COR-L47 (cell line): ENCODE measurements at places on chromosomes 1 and 21.

DNA sequence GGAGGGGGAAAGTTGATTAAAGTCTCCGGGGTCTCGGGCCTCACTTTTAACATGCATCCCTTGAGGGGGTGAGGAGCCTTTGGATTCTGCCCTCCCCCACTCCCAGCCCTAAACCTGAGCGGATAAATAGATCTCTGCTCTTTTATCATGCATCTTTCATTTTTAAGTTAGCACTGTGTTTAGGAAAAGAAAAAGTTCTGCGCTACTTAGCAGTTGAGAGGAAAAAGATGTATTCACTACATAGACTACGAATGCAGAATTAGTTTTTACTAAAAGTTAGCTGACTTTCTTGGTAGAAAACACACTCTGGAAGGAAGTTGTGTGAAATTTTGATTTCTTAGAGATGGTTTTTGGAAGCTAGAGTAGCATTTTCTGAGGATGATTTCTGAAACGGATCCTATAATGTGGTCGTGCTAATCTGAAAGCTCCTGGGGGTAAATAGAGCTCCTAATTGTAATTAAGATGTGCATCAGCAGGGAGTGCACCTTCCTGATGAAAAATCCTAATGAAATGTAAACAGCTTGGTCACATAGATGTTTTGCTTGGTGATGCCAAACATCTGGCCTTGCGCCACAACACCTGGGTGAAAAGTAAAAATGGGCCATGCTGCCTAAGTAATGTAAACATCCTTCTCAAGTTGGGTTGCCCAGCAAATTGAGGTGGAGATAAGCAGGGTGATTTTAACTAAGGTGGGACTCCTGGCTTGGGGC, 1.8 kb downstream of the ROR1 start:
- DNase-seq = no peak

- DNase-seq = no peak
Observed at GRCh38 chr1:48619539-48619938, 147.5 kb upstream of the SPATA6 start.

DNA sequence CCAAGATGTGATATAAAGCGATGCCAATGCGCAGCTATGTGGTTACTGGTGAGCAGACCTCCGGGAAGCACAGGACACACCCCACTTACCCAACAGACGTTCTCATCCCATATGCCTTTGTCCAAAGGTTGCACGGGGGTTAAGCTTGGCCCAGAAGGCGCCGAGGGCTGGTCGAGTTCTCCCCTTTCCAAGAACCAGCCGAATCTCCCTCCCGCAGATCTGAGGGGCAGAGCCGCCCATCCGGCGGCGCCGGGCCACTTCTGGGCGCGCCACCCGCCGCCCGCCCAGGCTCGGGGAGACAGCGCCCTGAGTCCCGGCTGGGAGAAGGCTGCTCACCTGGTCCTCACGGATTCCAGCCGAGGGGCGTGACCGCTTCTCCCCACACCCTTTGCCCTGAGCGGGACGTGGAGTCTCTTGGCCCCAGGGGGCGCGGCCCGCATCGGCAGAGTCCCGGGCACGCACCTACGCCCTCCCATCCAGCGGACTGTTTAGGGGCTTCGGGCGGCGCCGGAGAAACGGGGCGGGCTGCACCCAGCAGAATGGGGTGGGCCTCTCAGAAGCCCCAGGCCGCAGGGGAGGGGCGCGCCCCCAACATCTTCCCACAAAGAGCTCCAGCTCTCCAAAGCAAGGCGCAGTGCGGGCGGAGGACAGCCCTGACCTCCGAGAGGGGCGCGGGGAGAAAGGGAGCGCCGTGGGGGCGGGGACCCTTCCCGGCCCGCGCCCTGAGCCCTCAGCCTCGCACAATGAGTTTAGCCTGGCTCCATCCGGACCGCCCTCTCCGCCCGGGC, 615 bp downstream of the GPR161 start:
- peak; percentile 5 for DNase-seq

- DNase-seq = no peak
Observed at GRCh38 chr1:216847397-216848036, 124.3 kb upstream of the ESRRG start.

DNA sequence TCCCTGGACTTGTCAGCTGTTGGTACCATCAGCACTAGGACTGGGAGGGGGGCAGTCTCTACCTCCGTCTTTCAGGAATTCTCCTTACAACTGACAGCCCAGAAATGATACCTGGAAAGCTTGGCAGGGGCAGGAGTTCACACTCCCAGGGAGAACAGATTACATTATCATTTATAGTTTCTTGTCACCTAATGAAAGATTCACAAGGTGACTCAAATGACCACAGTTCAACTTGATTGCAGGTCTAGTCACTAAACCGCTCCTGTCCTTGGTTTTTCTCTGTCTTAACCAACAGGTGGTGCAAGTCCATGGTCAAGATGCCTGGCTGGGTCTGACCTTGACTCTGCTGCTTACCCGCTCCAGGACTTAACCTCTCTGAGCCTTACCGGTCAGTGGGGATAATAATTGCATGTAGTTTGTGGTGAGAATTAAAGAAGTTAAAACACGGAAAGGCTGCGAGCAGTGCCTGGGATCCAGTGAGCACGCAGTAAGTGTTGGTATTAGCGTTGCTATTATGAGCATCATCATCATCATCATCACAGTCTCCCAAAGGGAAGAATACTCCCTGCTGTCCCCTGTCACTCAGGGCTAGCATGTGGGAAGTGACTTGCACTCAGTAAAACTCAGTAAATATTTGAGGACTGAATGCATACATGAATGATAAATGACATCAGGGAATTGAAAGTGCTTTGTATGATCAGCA, 125.3 kb upstream of the CD34 start:
- no peak for DNase-seq

GRCh38 chr1:159113596-159114433, 37.2 kb upstream of the AIM2 start:
- no peak for DNase-seq

- peak; percentile 65 for DNase-seq
Observed at GRCh38 chr1:157490467-157491165, 61.7 kb downstream of the FCRL5 start.

DNA sequence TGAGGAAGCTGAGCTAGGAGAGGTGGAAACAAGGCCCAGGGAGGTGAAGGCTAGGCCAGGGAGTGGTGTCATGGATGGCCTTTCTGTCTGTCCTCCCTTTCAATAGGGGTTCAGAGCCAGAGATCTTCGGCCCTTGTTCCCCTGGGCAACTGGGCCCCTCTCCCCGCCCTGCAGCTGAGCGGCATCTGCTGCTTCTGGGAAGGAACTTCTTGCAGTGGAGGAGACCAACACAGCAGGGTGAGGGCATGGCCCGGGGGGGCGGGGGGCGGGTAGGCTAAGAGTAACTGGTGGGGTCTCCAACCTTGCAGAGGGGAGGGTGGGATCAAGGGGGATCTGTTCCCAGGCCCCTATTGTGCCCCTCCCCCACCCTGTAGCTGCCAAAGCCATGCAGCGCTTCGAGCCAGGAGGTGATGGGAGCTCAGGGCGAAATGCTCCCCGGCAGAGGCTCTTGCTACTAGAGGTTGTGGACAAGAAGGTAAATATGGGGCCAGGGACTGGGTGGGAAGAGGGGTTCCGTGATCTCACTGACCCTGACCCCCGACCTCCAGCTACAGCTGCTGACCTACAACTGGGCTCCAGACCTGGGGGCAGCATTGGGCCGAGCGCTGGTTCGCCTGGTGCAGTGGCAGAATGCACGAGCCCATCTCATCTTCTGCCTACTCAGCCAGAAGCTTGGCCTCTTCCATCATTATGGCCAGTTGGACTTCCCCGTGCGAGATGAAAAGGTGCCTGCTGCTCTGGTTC, 11.7 kb downstream of the HYI start:
- no peak for DNase-seq

DNA sequence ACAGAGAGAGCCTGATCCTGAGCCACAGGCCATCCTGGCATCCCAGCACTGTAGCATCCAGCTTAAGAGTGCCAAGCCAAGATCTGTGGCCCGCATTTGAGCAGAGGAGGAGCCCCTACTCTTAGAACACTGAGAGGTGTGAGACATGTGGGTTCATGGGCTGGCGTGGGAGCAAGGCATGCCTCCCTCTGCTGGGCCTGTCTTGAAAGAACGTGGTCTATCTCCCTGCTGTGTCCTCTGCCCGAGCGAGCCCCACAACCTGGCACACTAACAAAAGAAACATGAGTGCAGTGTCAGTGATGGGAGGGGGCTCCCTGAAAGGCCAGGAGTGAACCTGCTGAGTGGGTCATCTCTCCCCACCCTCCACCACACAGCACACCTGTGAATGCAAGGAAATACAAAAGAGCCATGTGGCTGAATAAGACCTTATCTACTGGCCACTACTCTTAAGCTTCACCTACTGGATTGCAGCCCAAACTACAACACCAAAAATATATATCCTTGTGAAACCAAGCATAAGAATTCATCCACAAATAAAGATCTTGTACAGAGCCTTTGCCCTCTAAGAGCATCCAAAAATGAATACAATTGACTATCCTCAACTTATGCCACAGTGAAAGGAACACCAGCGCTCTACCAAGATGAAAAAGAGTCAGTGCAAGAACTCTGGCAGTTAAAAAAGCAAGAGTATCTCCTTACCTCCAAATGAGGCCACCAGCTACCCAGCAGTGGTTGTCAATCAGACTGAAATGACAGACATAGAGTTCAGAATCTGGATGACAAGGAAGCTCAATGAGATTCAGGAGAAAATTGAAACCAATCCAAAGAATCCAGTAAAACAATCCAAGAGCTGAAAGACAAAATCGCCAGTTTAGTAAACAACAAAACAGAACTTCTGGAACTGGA, 259.4 kb upstream of the DAB1 start:
- peak; percentile 32 for DNase-seq

GRCh38 chr1:182955596-182956588, 2.9 kb upstream of the SHCBP1L start:
- no peak for DNase-seq

DNA sequence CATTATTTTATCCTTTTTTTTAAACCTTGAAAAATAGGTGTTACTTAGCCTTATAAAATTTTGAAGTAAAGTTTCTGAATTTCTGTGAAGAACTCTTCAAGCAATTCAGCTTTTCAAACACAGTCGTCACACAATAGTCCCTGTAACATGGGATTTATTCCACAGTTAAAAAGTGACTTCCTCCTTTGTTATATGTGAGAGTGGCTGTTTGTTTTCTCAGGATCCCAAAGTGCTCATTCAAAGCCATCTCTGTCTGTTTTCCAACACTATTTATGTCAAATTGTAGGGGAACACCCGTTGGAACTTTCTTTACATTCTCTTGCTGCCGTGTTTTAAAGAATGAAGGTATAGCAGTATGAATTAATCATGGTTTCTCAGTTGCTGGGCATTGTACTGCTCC, 80.8 kb upstream of the GPR52 start:
- no peak for DNase-seq

GRCh38 chr1:19416921-19417470, 68.3 kb downstream of the CAPZB start:
- DNase-seq = no peak

DNA sequence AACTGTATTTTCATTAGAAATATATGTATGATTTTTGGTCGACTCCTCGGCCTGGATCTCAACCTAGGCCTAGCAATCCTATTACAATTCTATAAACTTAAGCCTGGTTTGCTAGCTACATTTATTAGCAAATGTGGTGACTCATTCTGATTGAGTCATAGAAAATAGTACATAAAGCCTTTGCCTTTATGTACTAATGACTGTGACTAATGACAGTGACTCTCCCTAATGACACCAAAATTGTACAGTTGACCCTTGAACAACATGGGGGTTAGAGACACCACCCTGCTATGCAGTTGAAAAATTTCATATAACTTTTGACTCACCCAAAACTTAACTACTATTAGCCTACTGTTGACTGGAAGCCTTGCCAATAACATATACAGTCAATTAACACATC, 78.9 kb downstream of the CLEC20A start:
- no peak for DNase-seq

GRCh38 chr1:86419277-86419903, 4.6 kb upstream of the CLCA2 start:
- DNase-seq = peak; percentile 19

DNA sequence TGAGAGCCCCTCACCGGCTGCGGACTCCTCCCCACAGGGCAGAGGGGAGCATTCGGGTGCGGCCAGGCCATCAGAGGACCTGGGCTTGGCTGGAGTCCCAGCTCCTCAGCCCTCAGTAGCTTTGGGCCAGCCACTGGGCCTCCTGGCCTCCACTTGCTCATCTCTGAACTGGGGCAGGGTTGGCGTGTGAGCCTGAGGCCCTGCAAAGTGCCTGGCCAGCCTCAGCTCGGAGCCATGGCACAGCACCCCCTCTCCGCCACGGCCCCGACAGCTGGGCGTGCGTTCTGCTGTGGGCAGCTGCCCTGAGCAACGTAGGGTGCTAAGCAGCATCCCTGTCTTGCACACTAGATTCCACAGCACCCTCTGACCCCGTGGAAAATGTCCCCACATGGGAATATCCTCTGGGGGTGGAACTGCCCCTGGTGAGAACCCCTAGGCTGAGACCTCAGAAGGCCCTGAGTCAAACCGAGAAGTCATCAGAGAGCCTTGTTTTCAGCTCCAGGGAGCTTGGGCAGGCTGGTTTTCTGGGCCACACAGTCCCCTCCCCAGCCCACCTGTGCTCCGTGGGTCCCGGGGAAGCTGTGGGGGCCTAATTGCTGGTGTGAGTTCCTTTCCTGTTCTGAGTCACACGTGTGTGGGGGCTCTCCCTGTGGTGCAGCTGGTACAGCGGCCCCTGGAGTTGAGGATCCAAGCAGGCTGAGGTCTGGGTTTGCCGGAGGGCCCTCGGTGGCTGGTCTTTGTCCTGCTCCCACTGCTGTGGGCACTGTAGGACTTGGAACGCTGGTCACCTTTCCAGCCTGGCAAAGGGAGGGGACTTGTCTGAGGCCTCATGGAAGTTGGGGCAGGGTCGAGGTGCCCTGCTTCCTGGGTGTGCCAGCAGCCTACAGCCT, 24.5 kb downstream of the TP73 start:
- no peak for DNase-seq

DNA sequence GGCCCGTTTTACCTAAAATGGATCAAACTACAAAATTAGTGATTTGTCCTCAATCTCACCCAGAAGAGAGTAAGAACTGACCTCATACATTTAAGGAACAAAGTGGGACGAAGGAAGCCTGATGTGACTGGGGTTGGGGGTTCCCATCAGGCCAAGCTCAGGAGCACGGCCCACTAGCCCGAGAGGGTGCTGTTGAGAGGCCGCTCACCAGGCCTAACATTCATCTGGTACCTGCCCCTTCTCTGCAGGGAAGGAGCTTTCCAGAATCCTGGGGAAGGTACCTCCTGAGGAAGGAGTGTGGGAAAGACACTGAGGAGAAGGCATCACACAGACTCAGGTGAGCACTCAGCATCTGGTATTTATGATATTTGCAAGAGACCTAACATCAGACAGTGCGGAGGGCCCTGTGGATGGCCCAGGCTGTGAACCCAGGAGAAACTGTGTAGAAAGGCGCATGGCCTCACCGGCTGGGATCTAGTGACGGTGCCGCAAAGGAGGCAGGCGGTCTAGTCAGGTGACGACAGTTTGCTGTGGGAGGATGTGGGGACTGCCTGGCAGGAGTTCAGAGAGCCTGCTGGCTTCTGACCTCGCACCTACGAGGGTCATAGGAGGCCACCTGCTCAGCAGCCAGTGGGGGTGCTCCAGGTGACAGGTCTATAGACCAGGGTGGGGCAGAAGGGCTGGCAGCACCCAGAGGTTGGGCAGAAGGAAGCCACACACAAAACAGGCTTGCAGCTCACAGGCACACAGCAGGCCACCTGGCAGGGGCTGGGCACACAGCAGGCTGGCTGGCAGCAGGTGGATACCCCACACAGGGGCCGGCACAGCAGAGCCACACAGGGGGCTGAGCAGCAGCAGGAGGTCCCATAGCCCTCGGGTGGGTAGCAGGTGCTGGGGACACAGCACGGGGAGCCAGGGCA, 543 bp downstream of the KRTAP12-4 start:
- peak; percentile 93 for DNase-seq

- no peak for DNase-seq
Observed at GRCh38 chr1:93567255-93567918, 114.2 kb downstream of the BCAR3 start.

- DNase-seq = no peak
Observed at GRCh38 chr1:66351478-66351877, 182.5 kb upstream of the SGIP1 start.
